ENCODE measurements at places on chromosomes 3 and 15. TPM values are rescaled to one million over a fixed set of nuclear protein-coding genes. Genes with fewer than 3 reads are reported as not detected.

The KBTBD13 gene
- total RNA-seq, result 2.6 TPM

The DZIP1L gene
- 24.7 TPM for total RNA-seq

The GPR62 gene
- 0.41 TPM for total RNA-seq

The WNT7A gene
- 0.10 TPM for total RNA-seq

The PLXNB1 gene
- total RNA-seq, result 48.2 TPM

The CYP8B1 gene
- total RNA-seq, result not detected

The SPINT1 gene
- total RNA-seq, result 49.2 TPM

The GRAMD2A gene
- total RNA-seq, result 0.51 TPM

The TMPRSS7 gene
- total RNA-seq, result not detected

The CPNE4 gene
- total RNA-seq, result 1.5 TPM

The DLEC1 gene
- 0.10 TPM for total RNA-seq

The CCDC71 gene
- total RNA-seq, result 16.8 TPM

Data from tongue (tissue), 3 donors.